ENCODE measurements at places on chromosomes 4 and X.

DNA sequence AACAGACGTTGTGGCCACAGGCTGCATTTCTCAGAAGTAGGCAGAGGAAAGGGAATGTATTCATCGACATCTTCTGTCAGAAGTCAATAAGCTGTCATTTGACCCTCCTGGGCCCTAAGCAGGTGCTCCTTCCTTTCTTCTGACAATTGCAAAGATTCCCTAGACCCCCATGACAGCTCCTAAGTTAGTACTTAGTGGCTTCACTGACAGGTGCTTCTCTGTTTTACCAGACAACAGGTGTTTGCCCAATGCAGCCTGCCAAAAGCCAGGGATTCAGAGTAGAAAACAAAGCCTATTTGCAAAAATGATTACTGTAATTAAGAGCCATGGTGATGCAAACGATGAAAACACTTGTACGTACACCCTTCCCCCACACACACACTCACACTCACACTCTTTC is 7.5 kb upstream of the FGF5 start:
- no peak for DNase-seq

DNA sequence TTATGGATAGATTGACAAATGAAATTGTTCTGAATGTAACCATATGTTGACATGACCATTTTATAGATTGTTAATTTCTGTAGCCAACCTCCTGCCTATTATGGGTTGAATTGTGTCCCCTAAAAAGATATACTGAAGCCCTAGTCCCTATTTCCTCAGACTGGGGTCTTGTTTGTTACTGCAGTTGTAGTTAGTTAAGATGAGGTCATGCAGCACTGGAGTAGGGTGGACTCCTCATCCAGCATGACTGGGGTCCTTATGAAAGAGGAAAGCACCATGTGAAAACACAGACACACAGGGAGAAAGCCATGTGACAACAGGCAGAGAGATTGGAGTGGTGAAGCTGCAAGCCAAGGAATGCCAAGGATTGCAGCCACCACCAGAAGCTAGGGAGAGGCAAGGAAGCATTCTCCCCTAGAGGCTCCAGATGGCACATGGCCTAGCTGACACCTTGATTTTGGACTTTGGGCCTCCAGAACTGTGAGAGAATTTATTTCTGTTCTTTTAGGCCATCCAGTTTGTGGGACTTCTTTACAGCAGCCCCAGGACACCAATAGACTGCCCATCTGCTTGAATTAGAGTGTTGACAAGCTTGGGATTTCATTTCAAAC is 14.0 kb downstream of the MTM1 start:
- DNase-seq, result no peak

- no peak for DNase-seq
These were observed 68.0 kb upstream of the NR3C2 start for GRCh38 chr4:148510211-148510610.

DNA sequence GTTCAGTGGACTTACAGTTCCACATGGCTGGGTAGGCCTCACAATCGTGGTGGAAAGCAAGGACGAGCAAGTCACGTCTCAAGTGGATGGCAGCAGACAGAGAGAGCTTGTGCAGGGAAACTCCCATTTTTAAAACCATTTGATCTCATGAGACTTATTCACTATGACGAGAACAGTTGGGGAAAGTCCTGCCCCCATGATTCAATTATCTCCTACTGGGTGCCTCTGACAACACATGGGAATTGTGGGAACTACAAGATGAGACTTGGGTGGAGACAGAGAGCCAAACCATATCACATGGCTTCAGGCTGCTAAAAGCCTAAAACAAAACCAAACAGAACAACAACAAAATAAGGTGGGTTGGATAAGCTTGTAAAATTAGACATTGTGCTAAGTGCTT is 194.4 kb upstream of the CPEB2 start:
- DNase-seq, result no peak

DNA sequence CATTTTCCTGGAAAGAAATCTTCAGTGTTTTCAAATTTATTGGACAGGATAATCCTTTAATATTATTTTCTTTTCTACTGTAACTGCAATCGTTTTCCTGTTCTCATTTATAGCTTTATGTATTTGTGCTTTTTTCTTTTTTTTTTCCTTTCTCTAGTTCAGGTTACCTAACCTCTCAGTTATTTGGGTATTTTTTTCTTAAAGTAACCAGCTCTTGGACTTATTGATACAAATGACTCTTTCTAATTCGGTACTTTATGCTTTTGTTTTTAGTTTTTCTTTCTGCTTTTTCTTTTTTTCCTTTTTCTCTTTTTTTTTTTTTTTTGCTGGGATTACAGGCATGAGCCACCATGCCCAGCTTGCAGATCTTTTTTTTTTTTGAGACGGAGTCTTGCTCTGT is 25.2 kb downstream of the WWC2 start:
- no peak for DNase-seq

- no peak for DNase-seq
These were observed 19.9 kb upstream of the ENPP6 start for GRCh38 chr4:184237612-184238011.

GRCh38 chr4:95178938-95179337 is 369.8 kb downstream of the UNC5C start:
- no peak for DNase-seq

- no peak for DNase-seq
These were observed 269.2 kb upstream of the MAOA start for GRCh38 chrX:43386875-43387274.

- DNase-seq, result no peak
These were observed 3.3 kb upstream of the BBS7 start for GRCh38 chr4:121873604-121874003.

DNA sequence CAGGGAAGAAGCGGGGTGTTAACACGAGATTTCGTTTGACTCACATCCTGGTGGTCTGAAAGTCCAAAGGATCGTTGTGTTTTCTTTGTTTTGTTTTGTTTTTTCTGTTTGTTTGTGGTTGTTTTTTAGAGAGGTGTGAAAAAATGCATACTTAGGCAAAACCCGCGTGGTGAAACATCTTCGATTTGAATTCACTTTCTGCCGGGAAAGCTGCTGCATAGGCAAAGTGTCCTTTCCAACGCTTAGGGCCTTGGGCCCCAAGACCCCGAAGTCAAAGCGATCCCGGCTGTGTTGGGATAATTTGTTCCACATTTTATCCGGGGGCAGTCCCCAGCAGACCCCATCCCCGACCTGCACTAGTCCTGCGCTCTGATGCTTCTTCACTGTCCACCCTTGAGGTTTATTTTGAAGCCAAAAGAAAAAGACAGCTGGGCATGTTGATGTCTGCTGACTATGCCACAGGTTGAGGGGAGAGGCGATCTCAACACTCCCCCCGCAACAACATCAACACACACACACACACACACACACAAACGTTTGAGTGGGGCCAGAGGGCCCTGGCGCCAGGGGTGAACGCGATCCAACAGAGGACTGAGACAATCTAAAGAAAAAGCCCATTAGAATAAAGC is 2.0 kb downstream of the MSX1 start:
- DNase-seq, result no peak

GRCh38 chr4:99876946-99877345 is 17.3 kb downstream of the LAMTOR3 start:
- DNase-seq, result no peak

- DNase-seq, result no peak
These were observed 18.0 kb downstream of the FAM184B start for GRCh38 chr4:17763416-17763815.

- no peak for DNase-seq
These were observed 585.3 kb upstream of the ATOH1 start for GRCh38 chr4:93243262-93243661.

DNA sequence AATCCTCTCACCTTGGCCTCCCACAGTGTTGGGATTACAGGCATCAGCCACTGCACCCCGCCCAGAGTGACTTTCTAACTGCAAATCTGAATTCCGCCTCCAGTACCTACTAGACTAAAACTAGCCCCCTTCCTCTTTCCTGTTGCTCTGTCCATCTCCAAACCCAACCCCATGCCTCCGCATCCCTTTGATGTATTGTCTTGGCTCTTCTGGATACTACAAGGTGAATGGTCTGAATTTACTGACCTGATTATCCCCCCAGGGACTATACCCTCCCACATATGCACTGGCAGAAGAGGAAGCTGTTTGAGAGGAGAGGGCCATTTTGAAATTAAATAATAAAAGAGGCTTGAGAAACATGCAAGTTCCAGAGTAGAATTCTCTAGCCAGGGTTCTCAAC is 17.7 kb upstream of the TFDP3 start:
- no peak for DNase-seq

GRCh38 chrX:52865343-52865998 is 2.4 kb downstream of the XAGE3 start:
- DNase-seq, result no peak

GRCh38 chr4:118888666-118889311 is at the start of gene SYNPO2:
SYNPO2 (plus strand) TSS chr4:118888854; CDS start chr4:118889037, 183 bp downstream.
- peak; percentile 62 for DNase-seq

Measured in hematopoietic multipotent progenitor cell treated with erythropoietin and hydrocortisone succinate and interleukin-3 and kit ligand, for 6 days (in vitro differentiated cells).